PC-3 (cell line): ENCODE measurements at places on chromosomes 3 and 15.

DNA sequence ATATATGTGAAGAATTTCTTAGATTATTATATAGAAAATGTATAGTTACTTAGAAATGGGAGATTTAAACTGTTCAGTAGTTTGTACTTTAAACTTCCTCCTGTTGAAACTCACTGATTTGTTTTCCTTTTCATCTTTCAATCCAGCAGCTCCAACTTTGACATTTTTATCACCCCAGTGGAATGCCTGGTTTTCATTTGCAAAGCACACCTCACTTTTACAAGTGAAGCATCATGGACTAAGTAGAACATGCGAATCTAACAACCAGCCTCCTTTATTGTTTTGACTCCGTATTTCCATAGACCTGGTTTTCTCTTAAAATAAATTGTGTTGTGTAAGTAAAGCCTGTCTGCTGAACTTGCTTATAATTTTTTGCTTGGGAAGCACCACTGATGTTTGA lies 97.8 kb upstream of the ROBO2 start:
- no peak for DNase-seq

DNA sequence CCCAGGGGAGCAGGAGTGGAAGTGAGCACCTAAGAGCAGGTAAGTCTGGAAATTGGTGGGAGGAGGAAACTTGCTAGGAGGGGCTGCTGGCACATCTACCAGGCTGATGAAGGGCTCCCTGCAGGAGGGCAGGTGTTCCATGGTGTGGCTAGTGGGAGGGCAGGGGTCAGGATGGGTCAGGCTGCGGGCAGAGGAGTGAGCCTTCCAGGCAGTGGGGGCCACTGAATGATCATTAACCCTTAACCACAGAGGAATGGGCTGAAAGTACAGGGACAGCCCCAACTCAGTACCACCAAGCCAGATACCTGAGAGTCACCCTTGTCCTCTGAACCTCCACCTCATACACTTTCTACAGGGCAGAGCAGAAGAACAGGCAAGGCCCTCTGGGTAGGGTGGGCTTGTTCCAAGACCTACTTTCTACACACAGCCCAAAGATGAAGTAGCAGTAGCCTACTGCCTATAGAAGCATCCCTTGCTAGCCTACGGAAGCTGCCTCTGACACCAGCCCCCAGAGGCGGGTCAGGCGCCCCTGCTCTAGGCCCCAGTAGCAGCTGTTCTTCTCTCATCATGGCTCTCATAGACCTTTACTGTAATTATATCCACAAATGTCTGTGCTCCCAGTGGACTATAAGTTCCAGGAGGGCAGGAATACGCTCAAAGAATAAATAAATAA lies 4.6 kb downstream of the RAB6B start:
- no peak for DNase-seq

- DNase-seq, result peak; percentile 80
Observed at GRCh38 chr3:39254806-39255449, 24.9 kb downstream of the CX3CR1 start.

DNA sequence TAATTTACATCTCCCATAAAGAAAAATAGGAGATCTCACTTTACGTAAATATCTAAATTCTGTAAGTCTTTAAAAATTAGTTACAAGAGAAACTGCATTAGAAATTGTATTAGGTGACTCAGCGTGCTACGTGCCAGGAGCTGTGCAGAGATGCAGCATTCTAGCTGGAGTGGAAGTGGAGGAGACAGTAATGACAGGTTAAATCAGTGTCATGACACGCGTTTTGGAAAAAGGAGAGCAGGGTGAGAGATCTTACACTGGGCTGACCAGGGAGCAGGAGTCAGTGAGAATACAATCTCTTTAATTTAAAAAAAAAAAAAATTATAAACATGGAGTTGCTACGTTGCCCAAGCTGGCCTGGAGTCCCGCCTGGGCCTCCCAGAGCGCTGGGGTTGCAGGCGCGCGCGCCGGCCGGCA lies 635 bp downstream of the TUBGCP5 start:
- DNase-seq, result peak; percentile 59

DNA sequence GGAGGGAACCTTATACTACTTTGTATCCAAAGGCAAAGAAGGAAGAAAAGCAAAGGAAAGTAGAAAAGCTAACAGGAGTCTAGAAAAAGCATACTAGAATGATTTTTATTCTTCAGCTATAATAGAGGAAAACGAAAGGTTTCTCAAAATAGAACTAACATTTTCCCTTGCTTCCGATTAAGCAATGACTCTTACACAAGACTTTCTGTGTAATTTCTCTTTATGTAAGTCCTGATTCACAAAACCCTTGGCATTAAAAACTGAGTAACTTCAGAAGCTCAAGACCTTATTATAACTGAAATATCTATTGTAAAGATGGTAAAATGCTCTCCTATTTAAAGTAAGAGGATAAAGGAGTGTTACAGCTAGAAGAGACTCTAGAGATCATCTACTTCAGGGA lies 97.4 kb downstream of the DTWD1 start:
- DNase-seq, result no peak

GRCh38 chr3:53426918-53427317 lies 67.5 kb upstream of the CACNA1D start:
- no peak for DNase-seq

- DNase-seq, result no peak
Observed at GRCh38 chr3:112377568-112378071, 44.7 kb downstream of the CD200 start.

DNA sequence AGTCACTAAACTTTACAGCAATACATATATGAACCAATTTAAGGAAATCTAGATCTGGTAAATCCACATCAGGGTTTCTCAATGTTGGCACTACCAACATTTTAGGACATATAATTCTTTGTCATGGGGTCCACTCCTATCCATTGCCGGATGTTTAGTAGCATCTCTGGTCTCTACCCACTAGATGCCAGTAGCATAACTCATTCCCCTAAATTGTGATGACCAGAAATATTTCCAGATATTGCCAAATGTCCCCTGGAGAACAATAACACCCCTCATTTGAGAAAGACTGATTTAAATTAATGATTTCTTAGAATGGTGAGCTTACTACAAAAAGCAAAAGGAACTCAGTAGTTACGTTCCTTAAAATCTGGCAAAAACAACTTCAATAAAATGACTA lies 23.1 kb upstream of the ANKRD28 start:
- DNase-seq, result no peak
